Germinal center (tissue), 1 donor: ENCODE measurements at places on chromosomes 3 and 15.

DNA sequence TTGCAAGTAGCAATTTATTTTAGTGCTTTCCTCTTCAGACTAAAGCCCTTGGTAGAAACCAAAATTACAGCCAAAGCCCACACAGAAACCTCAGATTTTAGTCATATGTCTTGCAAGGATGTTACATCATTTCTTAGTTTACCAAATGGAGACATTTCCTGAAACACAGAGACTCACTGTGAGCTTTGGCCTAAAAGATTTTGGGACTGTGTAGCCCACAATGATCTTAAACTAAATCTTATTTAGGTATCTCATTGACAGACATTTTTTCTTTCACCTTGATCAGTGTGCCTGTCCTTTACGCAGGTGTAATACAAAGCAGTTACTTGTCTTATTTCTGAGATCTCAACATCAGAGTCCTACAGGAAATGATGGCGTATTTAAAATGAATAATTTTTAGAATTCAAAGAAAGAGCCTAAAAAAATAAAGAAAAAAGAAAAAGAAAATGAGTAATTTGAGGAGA, 27.8 kb upstream of the AP4E1 start:
- no peak for DNase-seq

- no peak for DNase-seq
Observed at GRCh38 chr3:64578062-64578770, 109.6 kb downstream of the ADAMTS9 start.

DNA sequence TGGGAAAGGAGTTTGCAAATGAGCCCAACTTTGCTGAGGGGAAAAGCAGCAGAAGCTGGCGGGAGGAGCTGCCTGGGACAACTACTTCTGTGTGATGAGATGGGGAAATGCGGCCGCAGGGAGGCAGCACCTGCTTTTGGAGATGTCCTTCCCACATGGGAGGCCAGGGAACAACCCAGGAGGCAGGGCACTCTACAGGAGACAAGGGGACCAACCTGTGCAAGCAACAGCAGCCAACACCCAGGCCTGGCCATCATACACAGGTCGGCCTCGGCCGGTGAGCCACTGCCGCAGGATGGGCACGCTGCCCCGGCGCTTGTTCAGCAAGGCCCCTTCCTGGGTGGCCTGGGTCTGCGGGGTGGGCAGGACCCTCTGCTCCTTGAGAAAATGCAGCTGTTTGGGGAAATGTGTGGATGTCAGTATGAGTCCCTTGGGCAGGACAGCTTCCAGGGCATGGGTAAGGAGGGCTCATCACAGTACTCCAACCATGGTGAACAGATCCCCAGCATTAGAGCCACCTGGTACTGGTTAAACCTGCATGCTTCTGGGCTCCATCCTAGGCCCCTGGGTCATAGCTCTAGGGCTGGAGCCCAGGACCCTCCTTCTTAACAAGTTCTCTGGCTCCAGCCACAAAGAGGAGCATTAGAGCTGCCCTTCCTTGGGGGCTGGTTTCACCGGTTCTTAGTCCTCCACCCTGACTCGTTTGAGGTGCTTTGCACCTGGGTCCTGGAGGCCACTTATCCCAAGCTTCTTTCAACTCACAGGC, 11.6 kb downstream of the EPB42 start:
- DNase-seq, result no peak

- DNase-seq, result no peak
Observed at GRCh38 chr3:36991923-36992805, 767 bp downstream of the EPM2AIP1 start.

DNA sequence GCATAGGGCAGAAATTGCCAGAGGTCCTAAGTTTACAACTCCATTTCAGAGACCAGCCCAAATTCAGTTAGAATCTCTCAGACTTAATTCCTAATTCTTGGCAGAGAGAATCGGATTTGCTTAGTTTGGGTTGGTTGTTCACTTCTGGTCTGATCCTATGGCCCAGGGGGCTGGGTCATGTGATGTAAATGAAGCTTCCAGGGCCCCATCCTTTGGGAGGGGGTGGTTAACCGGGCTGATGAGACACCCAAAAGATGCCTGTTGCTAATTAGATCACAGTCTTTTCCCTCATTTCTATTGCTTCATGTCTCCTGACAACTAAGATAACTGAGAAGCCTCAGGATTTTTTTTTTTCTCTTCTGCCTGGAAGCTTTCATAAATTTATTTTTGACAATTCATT, 11.1 kb upstream of the ZNF620 start:
- DNase-seq, result no peak

- no peak for DNase-seq
Observed at GRCh38 chr15:63462088-63462487, 42.3 kb upstream of the USP3 start.

GRCh38 chr3:165770781-165771180, 66.4 kb downstream of the BCHE start:
- no peak for DNase-seq

DNA sequence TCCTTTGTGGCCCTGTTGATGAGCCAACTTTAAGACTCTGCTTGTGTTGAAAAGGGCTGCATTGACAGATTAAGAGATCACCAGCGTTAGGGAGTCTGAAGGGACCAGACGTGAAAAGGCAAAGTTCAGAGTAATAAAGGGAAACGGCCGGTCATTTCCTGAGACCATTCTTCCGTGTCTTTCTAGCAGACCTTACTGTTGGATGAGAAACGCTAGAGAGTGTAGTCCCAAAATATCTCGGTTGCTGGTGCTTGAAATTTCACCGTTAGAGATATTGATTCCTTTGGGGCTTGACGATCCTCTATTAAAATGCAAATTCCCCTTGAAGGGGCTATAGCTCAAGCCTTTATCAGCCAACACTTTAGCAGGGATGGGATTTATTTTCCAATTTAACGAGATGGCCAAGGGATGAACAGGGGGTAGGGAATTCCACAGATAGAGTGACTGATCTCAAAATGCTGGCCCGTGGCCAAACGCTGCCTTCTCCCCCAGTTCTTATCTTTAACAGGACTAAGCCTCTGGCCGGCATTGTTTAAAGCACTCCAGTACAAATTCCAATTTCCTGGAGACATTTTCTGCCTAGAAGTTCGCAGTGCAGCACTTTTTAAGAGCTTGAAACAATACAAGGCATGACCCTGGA, 250.4 kb downstream of the TJP1 start:
- no peak for DNase-seq

DNA sequence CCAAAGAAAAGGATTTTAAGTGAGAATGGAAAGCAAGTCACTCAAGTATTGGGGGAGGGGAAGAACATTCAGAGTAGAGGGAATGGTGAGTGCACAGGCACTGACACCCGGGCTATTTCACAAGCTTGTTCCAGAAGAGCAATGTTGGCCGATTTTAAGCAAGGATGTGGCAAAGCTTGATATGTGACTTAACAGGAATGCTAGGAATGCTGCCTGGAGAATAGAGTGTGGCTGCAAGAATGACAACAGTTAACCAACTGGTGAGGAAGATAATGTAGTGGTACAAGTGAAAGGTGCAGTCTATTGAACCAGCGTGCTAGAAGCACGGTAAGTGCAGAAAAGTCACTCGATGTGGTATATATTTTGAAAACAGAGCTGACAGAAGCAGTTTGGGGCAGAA, 6.2 kb upstream of the CCDC80 start:
- no peak for DNase-seq

GRCh38 chr3:73586190-73586589, 38.6 kb downstream of the PDZRN3 start:
- no peak for DNase-seq

DNA sequence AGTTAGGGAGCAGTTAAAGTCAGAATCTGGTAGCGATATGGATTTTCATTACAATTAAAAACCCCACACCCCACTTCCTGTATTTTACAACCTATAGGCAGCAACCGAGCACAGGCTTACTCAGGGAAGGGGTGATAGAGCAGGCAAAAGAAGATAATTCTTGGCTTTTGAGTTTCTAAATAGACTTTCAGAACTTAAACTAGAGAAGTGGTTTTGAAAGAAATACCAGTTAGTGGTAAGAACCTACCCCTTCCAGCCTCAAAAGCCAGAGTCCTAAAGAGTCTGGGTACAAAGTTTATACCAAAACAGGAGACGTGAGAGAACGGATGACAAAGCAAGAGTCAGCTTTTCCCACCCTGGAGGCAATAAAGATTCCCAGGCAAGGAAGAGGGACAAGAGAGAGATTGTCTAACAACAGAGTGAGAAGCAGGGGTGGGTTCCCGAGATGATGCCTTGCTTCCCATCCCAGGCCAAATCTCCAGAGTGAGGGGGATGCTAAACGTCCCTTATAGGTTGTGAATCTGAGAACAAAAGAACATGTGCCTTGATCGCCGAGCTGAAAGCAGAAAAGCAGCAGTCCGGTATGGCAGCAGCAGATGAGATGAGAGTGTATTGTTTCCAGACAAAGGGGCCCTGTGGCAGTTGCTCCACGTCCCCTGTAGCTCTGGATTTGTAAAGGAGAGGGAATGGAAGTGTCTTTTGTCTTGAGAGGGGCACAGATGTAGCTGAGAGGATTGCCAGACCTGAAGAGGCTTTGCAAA, 36.8 kb downstream of the KLHL6 start:
- no peak for DNase-seq

DNA sequence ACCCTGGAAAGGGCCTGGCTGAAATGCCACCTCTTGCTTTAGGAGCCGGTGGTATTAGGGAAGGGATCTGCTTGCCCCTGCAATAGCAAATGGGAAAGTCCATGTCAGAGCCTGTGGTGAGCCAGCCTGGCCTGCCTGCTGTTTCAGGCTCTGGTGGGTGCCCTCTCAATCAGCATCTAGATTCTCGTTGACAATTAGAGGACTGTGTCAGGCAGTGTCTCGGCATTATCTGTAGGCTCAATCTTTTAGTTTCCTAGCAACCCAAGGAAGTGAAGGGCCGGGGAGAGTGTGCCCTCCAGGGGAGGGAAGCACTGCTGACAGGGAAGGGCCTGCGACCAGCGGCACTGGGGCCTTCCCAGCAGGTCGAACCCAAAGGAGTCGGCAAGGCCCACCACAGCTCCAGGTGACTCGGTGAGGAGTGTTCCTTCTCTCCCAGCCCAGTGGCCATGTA, 42.1 kb downstream of the TLE3 start:
- no peak for DNase-seq

DNA sequence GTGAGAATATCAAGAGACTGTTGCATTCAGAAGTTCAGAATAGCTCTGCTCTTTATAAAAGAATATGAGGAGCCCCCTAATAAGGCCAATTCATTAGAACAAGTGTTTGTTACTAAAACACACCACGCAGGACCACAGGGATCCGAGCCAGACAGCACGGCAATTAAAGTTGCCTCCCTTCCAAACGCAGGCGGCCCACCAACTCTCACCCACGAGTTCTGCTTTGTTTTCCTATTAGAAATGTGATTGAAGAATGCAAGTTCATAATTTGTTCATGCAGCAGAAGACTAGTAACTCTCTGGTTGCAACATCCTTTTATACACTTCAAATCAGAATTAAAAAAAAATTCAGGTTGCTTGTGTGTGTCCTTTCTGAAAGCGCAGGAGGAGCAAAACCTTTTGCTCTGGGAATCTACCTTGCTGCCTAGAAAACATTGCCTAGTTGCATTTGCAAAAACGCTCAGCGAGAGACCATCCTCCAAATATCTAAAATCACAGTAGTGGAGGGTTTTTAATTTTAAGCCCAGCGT, 1044.1 kb upstream of the NR2F2 start:
- no peak for DNase-seq

- DNase-seq, result no peak
Observed at GRCh38 chr15:101332061-101332467, 37.0 kb upstream of the SNRPA1 start.

GRCh38 chr3:17954801-17955200, 212.4 kb upstream of the TBC1D5 start:
- DNase-seq, result no peak

GRCh38 chr3:39122813-39123212, 15.3 kb downstream of the TTC21A start:
- DNase-seq, result peak; percentile 64

GRCh38 chr3:158097081-158097592, 9.1 kb downstream of the SHOX2 start:
- DNase-seq, result no peak

DNA sequence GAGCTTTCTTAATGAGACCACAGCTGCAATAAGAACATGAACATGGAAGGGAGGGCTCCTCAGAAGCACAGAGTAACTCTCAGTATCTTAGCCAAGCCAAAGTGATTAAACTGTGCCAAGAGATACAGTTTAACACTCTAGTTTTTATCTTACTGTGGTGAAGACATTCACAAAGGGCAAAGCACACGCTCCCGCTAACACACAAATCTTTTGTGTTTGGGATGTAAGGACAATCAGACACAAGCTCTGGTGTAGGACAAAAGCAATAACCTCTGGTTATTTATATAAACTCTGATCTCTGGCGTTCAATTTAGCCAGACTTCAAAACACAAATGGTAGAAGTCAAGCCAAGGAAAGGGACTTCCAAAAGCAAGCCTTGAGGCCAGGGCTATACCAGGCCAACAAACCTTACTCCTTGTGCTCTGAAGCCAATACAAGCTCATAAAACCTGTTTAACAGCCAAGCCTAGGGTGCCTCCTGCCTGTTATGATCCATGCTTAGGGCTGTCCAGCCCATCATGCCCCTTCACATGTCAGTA, 27.8 kb downstream of the DPH3 start:
- no peak for DNase-seq

GRCh38 chr15:75036212-75036616, 12.8 kb downstream of the PPCDC start:
- no peak for DNase-seq

- DNase-seq, result no peak
Observed at GRCh38 chr3:178487752-178488151, 48.5 kb upstream of the KCNMB2 start.

DNA sequence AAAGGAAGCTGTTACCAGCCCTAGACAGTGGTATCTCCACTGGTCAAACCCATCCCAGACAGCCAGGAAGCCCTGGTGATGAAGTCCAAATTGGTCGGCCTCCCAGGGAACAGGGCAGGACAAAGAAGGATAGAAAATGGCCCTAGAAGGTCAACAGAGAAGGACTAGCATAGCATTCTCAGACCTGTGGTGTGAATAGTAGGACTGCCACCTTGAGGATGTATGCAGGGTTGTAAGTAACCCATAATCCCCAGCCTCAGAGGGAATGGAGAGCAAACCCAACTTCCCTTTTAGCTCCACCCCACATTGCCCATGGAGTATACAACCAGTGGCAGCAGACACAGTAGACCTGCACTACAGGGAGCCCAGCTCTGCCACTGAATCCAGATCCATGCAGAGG, 68.6 kb upstream of the EIF1B start:
- DNase-seq, result peak; percentile 6

GRCh38 chr15:49232236-49232806, 62.3 kb downstream of the GALK2 start:
- DNase-seq, result no peak

DNA sequence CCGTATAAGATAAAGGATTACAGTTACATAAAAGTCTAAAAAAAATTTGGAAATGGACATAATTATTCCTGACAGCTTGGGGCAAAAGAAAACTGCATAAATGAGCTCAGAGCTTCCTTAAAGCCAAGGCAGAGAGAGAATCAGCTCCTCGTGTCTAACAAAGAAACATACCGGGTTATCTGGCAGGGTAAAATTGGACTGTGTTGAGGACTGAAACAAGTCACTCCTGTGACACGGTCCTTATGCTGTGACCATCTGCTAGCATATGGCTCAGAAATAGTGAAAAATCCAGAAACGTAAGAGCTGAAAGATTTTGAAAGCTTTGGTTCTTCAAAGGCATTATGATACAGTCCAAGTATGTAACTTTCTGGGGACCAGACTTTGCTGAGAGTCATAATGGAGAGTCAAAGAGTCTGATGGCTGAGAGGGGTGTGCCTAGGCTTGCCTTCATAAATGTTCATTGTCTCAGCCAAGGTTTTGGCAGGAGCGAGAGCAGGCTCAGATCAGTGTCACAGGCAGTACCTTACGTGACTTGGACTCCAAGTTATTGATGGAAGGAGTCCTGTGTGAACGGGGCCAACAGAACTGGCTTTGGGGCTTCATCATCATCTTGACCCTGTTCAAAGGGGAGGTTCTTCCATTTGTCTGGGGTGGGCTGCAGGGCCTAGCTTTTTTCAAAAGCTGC, 12.5 kb downstream of the MAP6D1 start:
- no peak for DNase-seq
